ENCODE measurements at places on chromosomes 16 and 17.

DNA sequence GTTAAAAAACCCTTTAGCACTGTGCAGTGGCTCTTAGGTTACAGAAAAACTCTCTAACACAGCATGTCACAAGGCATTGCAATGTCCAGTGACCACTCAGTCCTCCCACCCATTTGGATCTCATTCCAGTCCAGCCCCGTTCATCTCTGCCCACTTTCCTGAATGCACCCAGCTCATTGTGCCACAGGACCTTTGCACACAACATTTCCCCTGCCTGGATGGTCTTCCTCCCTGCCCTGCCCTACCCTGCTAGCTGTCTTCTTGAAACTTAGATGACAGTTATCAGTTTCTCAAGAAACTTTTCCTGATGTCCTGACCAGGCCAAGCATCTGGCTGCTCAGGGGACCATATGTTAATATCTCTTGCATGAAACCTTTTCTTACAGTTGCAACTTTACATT is 67.2 kb downstream of the WWP2 start:
- no peak for DNase-seq

DNA sequence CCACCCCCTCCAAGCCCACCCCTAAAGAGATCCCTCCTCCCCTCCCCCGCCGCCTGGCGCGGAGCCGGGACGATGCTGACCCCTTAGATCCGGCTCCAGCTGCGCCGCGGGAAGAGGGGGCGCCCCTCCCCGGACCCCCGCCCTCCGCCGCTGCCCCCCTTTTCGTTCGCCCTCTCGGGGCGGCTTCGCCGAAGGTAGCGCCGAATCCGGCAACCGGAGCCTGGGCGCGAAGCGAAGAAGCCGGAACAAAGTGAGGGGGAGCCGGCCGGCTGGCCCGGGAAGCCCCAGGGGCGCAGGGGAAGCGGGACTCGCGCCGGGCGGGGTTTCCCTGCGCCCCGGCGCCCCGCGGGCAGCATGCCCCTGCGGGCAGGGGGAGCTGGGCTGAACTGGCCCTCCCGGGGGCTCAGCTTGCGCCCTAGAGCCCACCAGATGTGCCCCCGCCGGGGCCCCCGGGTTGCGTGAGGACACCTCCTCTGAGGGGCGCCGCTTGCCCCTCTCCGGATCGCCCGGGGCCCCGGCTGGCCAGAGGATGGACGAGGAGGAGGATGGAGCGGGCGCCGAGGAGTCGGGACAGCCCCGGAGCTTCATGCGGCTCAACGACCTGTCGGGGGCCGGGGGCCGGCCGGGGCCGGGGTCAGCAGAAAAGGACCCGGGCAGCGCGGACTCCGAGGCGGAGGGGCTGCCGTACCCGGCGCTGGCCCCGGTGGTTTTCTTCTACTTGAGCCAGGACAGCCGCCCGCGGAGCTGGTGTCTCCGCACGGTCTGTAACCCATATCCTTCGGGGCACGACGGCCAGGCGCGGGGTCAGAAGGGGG is 623 bp downstream of the CACNA1G start:
- no peak for DNase-seq

DNA sequence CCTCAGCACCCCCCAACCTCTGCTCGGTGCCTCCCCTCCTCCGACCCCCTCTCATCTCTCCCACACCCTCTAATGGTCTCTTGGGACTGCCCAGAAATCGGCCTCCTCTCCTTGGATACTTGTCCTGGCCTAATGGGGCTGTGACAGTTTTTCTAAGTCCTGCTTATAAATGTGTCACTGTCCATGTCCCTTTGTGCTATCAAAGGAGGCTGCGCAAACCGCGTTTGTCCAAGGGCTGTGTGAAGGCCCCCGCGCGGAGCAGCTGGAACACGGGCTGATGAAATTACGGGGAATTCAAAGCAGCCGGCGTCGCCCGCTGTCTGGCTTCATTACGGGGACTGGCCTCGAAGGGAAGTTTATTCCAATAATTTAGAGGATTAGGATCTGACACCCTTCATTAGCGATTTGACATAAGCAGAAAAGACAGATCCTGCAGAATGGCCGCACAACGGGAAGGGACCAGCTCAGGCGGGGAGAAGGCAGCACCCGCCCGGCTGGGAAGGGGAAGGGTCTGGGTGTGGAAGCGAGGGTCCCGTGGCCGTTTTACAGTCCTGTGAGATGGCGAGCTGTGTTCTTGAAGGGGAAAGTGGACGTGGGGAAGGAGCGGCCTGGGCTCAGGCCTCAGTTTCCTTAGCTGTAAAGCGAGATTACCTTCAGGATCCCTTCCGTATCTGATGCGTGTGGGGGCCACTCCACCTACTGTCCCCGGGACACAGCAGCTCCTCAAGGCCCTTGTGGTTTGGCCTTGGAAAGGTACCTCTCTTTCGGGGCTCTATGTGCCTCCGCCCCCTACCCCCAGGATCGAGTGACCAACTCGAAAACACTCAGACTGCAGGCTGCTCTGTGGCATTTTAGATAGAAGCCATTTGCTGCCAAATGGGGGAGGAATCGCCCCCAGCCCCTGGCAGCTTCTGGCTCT is 1.6 kb upstream of the WFIKKN2 start:
- DNase-seq: no peak

DNA sequence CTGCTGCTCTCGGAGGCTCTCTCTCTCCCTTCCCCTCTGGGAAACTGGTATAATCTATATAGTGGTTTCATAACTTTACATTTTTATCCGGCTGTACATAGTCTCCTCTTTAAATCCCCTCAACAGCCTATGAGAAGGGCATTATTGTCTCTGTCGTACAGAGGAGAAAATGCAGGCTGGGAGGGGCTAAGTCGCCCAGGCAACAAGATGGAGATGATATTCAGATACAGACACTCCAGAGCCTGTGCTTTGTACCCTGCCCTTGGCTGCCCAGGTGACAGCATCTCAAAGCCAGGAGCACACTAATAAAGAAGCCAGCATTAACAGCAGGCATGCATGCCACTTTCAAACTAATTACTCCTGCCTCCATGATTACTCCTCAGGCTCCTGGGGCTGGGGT is 4.7 kb upstream of the EIF1 start:
- no peak for DNase-seq
